ENCODE measurements at places on chromosomes 13 and 19.

DNA sequence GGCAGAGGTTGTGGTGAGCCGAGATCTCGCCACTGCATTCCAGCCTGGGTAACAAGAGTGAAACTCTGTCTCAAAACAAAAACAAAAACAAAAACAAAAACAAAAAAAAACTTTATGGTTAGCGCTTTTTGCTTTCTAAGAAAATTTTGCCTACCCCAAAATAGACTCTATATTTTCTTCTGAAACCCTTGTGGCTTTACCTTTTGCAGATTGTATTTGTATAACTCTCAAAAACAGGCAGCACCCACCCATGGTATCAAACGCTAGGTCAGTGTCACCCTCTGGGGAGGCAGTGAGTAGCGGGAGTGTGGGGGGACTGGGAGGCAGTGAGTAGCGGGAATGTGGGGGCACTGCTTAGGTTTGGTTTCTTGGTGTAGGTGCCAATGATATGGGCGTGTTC, 7.5 kb upstream of the SLC39A3 start:
- DNase-seq = no peak

DNA sequence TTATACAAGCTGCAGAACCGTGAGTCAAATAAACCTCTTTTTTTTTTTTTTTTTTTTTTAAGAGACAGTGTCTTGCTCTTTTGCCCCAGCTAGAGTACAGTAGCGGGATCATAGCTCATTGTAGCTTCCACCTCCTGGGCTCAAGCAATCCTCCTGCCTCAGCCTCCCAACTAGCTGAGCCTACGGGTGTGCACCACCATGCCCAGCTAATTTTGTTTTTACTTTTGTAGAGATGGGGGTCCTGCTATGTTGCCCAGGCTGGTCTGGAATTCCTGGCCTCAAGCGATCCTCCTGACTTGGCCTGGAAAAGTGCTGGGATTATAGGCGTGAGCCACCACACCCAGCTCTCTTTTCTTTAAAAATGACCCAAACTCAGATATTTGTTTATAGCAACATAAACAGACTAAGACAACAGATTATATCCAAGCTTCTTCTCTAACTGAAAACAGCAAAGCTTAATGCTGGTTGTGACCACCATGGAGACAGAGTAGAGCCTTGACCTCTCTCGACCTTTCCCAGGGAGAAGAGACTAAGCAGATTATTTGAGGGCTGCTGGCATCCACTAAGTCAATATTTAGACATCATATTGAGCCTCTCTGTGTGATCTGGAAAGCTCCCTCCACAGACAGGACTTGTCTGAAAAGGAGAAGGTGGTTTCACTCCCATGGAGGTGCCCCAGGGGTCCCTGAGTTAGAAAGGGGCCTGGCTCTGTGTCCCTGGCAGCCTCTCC, 150.0 kb downstream of the KCTD15 start:
- no peak for DNase-seq

DNA sequence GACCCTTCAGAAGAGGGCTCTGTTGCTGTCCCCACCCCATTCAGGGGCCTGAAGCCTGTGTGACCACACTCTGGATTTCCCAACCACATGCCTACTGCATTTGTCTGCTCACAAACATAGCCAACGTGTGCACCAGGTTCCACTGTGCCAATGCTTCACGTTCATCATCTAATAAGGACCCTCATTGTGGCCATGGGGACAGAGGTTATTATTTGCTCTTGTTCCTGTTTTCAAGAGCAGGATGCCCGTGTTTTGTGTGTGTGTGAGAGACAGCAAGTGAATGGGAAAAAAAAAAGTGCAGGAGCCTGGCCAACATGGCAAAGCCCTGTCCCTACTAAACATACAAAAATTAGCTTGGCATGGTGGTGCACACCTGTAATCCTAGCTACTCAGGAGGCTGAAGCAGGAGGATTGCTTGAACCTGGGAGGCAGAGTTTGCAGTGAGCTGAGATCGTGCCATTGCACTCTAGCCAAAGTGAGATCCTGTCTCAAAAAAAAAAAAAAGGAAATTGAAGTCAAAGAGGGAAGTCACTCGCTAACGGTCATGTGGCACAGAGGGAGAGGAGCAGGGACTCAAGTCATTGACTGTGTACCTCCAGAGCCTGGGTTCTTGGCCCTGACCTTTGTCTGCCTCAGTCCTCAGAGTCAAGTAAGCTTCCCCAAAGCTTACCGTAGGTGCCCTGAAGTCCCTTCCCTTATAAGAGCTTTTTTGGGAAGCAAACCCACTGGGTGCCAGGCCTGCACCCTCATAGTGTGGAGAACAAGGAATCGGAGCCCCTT, 6.9 kb downstream of the B3GNT8 start:
- DNase-seq = no peak

DNA sequence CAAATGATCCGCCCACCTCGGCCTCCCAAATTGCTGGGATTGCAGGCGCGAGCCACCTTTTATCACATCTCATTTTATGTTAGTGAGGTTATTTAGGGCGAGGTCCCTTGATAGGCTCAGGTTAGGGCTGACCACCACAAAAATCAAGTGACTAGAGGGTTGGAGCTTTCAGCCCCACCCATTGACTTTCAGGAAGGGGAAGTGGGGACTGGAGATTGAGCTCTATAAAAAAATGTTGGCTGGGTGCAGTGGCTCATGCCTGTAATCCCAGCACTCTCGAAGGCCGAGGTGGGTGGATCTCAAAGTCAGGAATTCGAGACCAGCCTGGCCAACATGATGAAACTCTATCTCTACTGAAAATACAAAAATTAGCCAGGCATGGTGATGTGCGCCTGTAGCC, 20.1 kb downstream of the FPR3 start:
- no peak for DNase-seq

- DNase-seq = no peak
Measured at GRCh38 chr19:17775245-17775927, 19.6 kb upstream of the B3GNT3 start.

GRCh38 chr13:64276232-64276631, 2860.6 kb upstream of the PCDH20 start:
- no peak for DNase-seq

- no peak for DNase-seq
Measured at GRCh38 chr19:56319991-56320390, 5.4 kb upstream of the ZSCAN5A start.

DNA sequence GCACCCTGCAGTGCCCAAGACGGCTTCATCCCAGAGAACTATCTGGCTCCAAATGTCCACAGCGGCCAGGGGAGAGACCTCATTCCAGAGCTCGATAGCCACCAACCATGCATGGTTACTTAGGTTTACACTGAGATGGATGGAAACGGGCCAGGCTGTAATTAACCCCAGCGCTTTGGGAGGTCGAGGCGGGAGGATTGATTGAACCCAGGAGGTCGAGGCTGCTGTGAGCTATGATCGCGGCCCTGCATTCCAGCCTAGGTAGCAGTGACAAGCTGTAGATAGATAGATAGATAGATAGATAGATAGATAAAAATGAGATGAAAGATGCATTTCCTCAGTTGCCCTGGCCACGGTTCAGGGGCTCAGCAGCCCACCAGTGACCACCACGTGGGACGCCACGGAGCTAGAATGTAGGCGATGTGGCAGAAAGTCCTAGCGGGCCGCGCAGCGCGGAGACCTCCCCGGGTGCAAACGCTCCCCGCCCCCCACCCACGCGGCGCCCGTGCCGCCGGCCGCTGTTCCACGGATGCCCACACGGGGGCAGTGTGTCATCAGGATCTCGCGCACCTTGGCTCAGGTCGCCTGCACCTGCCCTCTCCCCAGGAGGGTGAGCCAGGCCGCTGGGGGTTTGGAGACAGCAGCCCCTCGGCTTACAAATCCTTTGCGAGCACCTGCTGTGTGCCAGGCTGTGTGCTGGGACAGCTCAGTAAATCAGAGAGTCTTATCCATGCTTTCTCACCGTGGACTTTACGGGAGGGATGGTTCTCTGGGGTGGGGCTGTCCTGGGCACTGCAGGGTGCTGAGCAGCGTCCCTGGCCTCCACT, 13.5 kb upstream of the TLE5 start:
- DNase-seq = peak; percentile 42

- no peak for DNase-seq
Measured at GRCh38 chr13:106917024-106917571, 349.2 kb upstream of the ARGLU1 start.

GRCh38 chr19:28289295-28290063, 923.5 kb downstream of the UQCRFS1 start:
- DNase-seq = peak; percentile 27

GRCh38 chr19:52188822-52189734, 774 bp upstream of the PPP2R1A start:
- DNase-seq = peak; percentile 49

DNA sequence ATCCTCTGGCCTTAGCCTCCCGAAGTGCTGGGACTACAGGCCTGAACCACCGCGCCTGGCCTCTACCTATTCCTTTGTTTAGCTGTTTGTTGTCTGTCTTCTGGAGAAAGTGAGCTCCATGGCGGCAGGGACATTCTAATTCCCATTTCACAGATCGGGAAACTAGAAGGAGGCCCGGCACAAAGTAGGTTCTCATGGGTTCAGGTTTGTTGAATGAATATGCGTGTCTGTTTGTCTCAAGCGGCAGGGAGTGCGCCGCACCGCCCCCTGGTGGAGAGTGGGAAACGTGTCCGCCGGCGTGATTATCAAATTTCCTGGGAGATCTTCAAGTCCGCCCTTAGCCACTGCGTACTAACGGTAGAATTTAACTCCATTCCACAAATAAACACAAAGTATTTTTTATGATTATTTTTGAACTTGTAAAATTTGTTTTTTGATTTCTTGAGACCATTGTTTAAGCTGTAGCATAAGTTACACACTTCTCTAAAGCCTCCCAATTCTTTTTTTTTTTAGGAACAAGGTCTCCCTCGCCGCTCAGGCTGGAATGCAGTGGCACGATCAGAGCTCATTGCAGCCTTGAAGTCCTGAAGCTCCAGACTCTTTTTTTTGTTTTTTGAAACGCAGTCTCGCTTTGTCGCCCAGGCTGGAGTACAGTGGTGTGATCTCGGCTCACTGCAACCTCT, 8.9 kb upstream of the CCDC9 start:
- peak; percentile 50 for DNase-seq

Measured in NCI-H1694 (cell line).